ENCODE measurements at places on chromosomes 5 and 9. TPM values are rescaled to one million over a fixed set of nuclear protein-coding genes. Genes with fewer than 3 reads are reported as not detected.

DNA sequence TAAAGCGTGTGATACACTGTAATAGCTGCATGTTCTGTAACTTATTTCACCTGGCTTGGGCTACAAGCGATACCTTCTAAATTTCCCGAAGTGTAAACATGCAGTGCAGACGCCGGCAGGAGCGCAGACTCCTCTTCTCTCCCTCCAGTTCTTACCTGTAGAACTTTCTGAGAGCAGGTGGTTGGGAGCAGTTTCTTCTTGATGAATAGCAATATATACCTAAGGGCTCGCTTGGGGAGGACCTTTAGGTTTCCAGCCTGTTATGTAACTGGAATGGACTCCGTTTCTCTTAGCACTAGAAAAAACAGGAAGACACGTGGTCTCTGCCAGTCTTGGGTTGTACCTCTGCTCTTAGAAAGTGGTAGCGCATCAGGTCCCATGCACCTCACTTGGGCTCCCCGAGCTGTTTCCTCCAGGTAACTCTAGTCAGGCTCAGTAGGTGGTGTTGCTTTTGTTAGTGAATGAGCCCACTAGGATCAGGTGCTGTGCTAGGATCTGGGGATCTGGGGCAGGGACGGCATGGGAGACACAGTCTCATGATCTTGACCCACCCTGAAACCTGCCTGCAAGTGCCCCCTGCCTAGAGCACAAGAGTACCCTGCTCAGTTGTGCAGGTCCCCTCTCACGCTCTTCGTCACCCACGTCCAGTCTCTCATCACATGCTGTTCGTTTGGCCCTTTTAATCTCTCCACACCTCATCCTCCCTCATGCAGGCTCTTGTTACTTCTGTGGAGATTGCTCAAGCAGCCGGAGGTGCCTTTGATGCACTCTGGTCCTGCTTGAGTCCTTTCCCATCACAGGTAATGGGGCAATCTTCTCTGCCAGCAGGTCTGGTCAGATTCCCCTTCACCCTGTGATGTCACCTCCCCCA lies 2.8 kb downstream of the TENT4A start:
- no peak for DNase-seq

- DNase-seq = no peak
Measured at GRCh38 chr9:91577633-91578061, 154.0 kb upstream of the NFIL3 start.

DNA sequence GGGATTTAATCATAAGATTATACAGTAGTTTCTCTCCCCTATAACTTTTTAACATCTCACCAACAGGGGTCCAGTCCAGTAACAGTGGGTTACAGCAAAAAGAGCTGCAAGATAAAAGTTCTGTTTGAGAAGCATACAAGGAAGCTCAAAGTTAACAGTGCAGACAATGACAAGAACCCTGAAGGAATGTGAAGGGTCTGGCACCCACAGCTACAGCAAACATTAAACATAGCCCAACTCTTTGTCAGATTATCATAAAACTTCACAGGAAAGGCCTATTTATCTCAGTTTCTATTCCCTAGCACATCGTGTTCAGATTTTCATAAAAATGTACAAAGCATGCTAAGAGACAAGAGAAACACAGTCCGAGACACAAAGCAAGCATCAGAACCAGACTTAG lies 309.4 kb downstream of the DIRAS2 start:
- DNase-seq = no peak

DNA sequence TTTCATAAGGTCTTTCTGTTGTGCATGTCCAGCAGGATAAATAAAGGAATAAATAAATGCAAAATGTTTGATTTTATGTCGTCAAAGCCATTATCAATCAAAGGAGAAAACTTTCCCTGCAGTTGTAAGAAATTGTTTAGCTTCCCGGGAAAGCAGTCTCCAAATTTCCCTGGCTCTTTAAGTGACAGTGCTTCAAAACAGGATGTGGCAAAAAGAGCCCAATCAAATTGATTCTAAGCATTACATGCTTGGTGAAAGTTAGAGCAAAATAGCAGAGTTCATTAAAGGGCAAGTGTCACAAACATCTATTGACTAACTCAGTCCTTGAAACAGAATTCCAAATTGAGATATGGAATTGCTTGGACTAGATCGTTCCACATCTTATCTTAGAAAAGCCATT lies 704.1 kb downstream of the PRELID2 start:
- no peak for DNase-seq

DNA sequence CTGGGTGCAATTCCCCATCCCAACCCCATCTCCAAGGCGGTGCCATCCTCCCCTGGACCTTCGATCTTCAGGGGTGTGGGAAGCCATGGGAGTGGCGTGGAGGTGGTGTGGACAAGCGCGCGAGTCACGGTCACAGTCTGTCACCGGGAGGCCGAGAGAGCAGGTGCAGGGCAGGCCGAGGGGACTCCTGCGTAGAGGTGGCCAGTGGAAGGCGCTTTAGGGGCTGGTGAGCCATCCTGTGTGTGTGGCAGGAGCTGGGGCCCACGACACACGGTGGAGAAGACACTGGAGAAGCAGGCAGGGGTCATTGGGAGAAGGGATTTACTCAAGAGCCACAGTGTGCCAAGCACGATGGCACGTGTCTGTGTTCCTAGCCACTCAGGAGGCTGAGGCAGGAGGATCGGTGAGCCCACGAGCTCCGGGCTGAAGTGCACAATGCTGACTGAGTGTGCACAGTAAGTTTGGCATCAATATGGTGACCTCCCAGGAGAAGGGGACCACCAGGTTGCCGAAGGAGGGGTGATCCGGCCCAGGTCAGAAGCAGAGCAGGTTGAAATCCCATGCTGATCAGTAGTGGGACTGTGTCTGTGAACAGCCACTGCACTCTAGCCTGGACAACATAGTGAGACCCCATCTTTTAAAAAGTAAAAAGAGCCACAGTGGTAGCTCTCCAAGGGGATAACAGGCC lies 145.1 kb upstream of the PHYKPL start:
- no peak for DNase-seq

GRCh38 chr9:128218518-128219389 lies 15.6 kb downstream of the DNM1 start:
- DNase-seq = peak; percentile 94

DNA sequence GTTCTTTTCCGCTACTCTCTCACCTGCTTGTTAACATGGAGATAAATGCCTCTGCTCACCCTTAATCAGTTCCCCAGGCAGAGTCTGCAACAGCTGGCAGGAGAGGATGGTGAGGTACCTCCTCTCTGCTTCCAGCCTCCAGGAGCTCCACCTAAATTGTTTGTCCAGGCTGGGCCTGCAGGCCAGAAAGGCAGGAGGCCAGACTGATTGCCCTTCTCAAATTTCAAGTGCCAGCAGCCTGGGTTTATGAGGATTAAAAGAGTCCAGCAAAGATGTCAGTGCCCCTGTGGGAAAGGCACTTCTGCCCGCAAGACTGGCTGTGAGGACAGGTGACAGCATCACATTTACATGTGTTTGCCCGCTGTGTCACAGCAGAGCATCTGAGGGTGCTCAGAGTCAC lies 19.8 kb downstream of the CORO2A start:
- DNase-seq = no peak

DNA sequence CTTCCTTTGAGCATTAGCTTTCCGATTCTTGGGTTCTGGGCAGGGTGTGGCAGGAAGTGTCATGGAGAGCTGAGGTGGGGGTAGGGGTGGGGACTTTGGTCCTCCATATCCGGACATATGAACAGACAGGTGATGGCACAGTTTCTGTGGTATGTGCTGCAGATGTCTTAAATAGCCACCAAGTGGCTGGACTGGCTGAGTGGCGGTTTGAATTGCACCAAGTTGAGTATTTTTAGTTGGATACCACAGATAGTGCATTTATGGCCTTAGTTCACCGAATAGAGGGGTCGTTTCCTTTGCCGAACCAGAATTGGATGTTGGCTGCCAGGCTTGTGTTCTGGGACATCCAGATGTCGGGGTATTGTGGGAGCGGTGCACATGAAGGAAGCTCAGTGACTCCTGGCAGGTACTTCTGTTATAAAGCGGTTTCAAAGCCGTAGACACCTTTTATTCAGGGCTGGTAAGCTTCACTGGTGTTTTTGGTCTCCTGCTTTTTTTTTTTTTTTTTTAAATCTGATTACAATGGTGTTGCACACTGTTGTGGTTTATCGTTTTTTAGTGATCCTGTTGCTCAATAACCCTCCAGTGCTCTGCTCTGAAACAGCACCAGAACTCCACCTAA lies 15.1 kb upstream of the TNFAIP8 start:
- peak; percentile 65 for DNase-seq

DNA sequence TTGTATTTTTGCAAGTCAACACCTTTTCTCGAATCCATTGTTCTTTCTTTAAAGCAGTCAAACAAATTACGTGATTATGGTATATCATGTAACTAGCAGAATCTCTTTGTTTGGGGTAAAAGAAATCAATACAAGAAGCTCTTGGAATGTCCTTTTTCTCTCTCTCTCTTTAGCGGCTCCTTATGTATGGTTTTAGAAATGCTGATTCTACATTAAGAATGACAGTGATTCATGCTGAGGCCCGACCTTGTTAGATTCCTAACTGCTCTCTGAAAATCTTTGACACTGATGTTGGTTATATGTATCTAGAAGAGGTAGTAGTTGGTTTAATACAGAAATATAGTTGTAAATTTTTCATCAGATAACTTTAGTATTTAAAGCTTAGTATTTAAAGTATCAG lies 76.4 kb downstream of the SNX24 start:
- DNase-seq = no peak

DNA sequence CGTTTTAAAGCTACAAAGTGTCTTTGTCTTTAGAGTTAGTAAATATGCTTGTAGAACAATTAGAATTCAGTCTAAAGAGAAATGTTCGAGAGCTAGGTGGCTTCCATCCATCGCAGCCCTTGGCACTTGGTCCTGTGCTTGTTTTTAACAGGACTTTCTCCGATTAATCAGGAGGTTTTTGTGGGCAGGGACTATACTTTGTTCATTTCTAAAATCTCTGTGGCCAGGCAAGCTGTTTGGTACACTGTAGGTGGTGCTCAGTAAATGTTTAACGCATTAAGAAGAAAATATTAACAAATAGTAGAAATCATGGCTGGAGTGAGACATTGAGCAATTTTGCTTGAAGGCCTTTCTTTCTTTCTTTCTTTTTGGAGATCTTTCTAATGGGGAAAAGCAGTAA lies 20.8 kb downstream of the AGXT2 start:
- no peak for DNase-seq

GRCh38 chr5:152379331-152379730 lies 25.7 kb downstream of the NMUR2 start:
- no peak for DNase-seq

DNA sequence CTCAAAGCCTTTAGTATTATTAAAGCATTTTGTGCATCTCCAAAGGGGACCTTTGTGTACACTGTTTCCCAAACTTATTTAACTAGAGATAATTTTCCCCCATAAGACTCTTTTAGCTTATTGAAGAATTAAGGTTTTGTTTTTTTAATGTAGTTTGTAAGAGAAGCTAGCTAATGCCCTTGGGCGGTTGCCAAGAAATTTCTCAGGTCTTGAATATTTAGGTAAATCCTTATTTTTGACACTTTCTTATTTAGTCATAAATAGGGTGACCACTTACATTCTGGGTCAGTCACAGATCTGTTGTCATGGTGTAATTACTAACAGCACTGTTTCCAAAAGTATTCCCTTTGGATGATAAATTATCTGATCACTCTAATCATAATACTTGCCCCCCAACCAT lies 27.2 kb downstream of the TNFAIP8 start:
- DNase-seq = no peak

GRCh38 chr5:43874772-43875171 lies 271.8 kb downstream of the NNT start:
- DNase-seq = no peak

DNA sequence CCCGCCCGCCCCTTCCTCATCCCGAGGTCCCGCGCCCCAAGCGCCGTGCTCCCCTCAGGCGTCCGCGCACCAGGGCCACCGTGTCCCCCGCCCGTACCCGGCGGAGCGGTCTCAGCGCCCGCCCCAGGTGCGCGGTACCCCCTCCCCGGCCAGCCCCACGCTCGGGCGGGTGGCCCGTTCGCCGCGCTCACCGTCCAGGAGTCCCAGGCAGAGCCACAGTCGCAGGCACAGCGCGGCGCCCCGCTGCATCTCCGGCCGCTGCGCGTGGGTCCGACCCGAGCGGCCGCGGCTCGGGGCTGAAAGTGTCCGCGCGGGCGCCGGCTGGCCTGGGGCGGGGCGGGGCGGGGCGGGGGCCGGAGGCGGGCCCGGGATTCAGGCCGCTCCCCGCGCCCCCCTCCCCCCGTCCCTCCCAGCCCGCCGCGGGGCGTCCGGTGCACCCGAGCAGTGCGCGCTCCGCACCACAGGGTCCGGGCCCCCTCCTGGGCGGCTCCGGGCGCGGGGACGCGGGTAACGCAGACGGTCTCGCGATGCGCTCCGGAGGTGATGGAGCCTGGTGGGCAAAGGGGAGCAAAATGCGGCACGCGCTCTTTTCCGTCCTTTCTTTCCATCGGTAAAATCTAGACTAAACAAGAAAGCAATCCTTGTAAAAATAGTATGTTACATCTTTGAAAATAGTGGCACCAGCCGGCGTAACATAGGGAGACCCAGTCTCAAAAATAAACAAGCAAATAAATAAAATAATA lies at the start of gene FLT4:
Gene FLT4, minus strand, starts transcription at position 304 of the 743 bp plus-strand sequence. Its CDS starts 55 bp downstream, at position 249.
- DNase-seq = no peak

DNA sequence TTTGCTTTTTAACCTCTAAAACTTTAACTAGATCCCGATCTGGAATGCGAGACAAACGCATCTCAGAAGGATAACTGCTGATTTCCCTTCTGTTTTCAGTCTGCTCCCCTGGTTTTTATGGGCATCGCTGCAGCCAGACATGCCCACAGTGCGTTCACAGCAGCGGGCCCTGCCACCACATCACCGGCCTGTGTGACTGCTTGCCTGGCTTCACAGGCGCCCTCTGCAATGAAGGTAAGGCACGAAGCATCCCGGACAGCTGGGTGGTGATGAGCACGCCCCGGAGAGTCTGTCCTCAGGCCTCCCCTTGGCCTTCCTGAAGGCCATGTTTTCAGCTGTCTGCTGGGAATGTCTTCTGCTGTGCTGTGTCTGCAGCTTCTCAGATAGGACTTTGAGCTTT lies 82.9 kb upstream of the PRRC1 start:
- DNase-seq = no peak

DNA sequence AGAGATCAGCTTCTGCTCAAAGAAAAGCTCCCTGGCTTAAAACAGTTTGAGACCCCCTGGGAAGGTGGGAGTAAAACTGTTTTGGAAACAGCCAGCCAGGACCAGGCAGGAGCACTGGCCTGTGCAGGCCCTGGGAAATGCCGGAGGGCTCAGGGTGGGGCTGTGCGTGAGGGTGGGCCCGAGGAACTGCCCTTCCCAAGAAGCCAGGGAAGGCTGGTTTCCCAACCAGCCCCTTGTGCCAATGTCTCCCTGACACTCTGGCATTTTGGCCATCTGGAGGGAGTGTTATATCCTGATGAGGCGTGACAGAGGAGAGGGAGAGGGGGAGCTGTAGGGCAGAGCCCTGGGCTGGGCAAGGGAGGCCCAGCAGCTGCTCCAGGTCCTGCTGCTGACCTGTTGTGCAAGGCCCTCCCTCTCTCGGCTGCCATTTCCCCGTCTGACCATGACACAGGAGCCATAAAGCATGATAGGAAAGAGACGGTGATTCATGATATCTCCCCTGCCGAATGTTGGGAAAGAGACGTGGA lies 16.1 kb downstream of the OLFML2A start:
- no peak for DNase-seq

The CTXN3 gene
- not detected for total RNA-seq

The PKD2L2 gene
- total RNA-seq = not detected

The SHOC1 gene
- not detected for total RNA-seq

The LSM11 gene
- 8.7 TPM for total RNA-seq

The SPINK13 gene
- not detected for total RNA-seq
